ENCODE measurements at places on chromosomes 6 and 20.

- DNase-seq: no peak
These were observed 303.8 kb downstream of the COL12A1 start for GRCh38 chr6:74902089-74902488.

DNA sequence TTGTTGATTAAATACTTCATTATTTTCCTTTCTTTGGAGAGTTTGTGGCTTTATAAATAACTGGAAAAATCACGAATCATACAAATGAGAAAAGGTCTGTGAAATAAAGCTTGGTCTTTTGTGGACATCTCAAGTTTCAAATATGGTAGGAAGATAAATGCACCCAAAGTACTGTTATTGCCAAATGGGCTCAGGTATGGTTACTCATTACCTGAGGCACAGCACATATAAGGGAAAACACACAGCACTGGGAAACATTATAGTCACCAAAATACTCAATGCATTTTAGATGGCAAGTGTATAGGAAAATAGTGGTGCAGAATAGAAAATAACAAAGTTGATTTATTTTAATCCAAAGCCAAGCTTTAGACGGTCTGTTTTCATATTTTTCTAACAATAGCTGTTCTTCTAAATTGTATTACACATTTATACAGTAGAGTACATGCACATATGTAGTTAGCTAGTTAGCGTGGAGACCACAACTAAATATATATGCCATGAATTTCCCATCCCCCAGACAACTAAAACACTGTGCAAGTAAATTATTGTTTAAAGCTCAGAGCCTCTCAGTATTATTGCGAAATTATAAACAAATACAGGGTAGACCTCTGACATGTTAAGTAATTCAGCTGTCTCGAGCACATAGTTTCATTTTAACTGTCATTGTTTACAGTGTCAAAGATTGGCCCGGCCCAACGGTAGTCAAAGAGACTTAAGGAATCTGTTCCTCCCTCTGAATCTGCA, 336.0 kb downstream of the SYNE1 start:
- DNase-seq: no peak

DNA sequence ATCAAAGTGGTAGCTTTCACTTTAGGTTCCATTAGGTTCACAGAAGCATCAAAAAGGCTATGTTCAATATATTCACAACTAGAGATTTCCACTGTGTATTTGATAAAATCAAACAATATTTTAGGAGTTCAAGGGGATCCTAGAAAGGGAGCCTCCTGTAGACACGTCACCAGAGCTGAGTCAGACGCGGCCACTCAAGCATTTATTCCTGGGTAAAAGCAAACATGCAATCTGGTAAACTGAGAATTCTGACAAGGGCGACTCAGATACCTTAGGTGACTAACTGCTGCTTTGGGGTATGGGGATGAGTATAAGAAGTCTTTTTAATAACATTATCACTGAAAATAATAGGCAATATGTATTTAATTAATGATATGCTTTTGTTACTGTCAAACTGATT, 118.7 kb upstream of the HMGN3 start:
- no peak for DNase-seq

- DNase-seq: no peak
These were observed 399.8 kb downstream of the HTR1B start for GRCh38 chr6:77063494-77063893.

GRCh38 chr6:78854546-78854945, 12.8 kb upstream of the IRAK1BP1 start:
- DNase-seq: no peak

Data from CD4-positive, alpha-beta T cell treated with Interleukin-1 beta for 1 hour (primary cell).